AG04449 (cell line): ENCODE measurements at places on chromosomes 4 and X.
A peak's percentile ranks its signal among the peaks of the same experiment; 100 is the strongest.

GRCh38 chr4:172962564-172963353, 205.9 kb upstream of the GALNT7 start:
- DNase-seq, result peak; percentile 16

DNA sequence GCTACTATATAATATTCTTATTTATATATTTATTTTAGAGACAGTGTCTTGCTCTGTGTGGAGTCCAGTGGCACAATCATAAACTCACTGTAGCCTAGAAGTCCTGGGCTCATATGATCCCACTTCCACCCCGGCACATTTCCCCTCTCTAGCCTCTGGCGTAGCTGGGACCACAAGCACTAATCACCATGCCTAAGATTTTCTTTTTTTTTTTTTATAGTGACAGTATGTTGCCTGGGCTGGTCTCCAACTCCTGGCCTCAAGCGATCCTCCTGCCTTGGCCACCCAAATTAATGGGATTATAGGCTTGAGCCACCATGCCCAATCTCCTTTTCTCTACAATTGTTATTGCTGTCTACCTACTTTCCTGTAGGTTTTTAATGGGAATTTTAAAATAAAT, 74.1 kb upstream of the BMP3 start:
- no peak for DNase-seq

GRCh38 chr4:8541981-8542715, 38.0 kb upstream of the GPR78 start:
- DNase-seq, result no peak

- DNase-seq, result no peak
Measured at GRCh38 chr4:159823743-159824142, 720.9 kb downstream of the RAPGEF2 start.

DNA sequence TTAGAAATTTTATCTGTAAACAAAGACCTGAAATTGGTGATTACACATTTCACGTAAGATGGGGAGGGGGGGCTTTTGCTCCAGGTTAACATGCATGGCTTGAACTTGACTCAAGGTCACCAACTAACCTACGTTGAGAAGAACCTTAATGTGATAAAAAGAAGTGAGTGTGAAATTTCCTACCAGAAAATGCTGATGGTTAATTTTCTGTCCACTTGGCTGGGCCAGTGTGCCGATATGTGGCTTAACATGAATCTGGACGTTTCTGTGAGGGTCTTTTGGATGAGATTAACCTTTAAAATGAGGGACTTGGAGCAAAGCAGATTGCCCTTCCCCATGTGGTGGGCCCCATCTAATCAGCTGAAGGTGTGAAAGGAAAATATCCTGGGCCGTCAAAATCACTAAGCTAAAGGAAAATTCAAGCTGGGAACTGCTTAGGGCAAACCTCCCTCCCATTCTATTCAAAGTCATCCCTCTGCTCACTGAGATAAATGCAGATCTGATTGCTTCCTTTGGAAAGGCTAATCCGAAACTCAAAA, 107.3 kb upstream of the ENPP6 start:
- no peak for DNase-seq

DNA sequence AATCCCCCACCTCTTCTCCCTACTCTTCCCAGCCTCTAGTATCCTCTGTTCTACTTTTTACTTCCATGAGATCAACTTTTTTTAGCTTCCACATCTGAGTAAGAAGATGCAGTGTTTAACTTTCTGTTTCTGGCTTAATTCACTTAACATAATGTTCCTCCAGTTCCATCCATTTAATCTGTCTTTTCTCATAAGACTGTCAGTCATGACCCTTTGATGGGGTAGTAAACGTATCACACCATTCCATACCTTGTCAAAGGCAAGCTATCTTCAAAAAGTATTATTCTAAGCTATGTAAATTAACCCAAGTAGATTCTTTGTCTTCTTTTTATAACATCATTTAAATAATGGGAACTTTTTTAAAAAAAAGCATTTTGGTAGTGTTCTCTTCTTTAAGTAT, 15.0 kb upstream of the GBA3 start:
- DNase-seq, result no peak

GRCh38 chr4:27148211-27148895, 287.7 kb downstream of the STIM2 start:
- no peak for DNase-seq

- DNase-seq, result no peak
Measured at GRCh38 chr4:71460371-71460770, 121.6 kb downstream of the SLC4A4 start.
